ENCODE measurements at places on chromosomes 1 and 21. TPM values are rescaled to one million over a fixed set of nuclear protein-coding genes. Genes with fewer than 3 reads are reported as not detected.

RBBP4 gene
- polyA plus RNA-seq: 38.0 TPM

GRCh38 chr1:58618303-58618702 is 41.3 kb upstream of the TACSTD2 start:
- H3K36me3 ChIP-seq: no peaks in the 10 kb centered on the region
- peak overlapping the region; percentile 84 for H3K27ac ChIP-seq
- H3K4me3 ChIP-seq: no peak overlapping the region
- no peaks in the 10 kb centered on the region for H3K27me3 ChIP-seq

TSSK3 gene
- polyA plus RNA-seq: 0.43 TPM

CITED4 gene
- polyA plus RNA-seq: 13.5 TPM

- no peaks in the 10 kb centered on the region for H3K27me3 ChIP-seq
- H3K36me3 ChIP-seq: no peaks in the 10 kb centered on the region
Measured at GRCh38 chr21:43291347-43291950, 122.6 kb downstream of the CRYAA start.

GRCh38 chr1:85001742-85002141 is 4.8 kb upstream of the MCOLN2 start:
- DNase-seq: no peak
- peaks cover 55% of the 10 kb centered on the region for H3K27me3 ChIP-seq
- H3K4me3 ChIP-seq: no peak overlapping the region

IFI44L gene
- 4.9 TPM for polyA plus RNA-seq

GRCh38 chr1:162627662-162628296 is 4.5 kb upstream of the DDR2 start:
- peak overlapping the region; percentile 74 for H3K27ac ChIP-seq
- DNase-seq: peak; percentile 35
- H3K4me1 ChIP-seq: peaks cover 44% of the 10 kb centered on the region
